ENCODE measurements at places on chromosomes 1 and 21.
A peak's percentile ranks its signal among the peaks of the same experiment; 100 is the strongest.

DNA sequence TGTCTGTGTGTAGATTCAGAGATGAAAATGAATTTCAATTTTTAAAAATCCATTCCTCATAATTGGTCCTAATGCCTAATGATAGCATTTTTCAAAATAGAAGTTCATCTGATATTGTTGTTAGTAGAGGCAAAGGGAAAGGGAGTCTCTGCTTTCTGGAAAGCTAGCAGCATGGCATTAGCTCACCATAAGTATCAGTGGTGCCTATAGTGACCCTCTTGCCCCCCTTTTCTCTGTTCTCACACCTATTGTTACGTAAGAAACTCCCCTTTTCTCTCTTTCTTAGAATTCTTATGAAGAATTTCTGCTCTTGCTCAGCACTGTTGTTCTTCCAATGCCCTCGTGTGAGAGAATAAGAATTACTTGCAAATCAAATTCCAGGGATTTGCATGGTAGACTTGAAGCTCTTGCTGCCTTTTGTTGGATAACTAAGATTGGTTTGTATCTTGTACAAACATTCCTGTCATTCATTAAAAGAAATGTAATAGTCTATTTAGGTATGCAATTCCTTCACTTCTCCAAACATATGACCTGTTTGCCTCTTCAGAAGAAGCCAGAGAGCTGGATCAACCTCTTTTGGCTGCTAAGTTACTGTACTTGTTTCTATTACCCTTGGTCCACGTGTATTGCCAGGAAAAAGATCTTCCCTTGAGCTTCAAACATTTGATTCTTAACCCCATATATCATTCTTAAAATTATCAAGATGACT, 69.2 kb upstream of the MAGI3 start:
- DNase-seq, result no peak

DNA sequence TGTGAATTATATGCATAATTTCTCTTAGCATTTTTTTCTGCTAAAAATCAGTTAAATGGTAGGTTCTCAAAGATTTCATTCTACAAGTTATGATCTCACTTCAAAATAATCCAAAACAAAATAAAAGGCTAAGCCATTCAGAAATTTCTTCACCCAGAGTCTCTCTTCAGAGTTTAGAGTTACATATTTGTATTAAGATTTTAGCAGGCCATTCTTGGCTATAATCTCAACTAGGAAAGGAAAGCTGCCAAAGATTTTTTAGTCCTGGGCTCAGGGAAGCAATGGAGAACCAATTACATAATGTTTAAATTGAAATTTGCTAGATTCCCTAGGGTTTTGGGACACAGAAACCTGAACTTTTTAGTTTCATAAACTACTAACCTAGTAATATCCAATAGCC, 245.0 kb downstream of the USH2A start:
- no peak for DNase-seq

DNA sequence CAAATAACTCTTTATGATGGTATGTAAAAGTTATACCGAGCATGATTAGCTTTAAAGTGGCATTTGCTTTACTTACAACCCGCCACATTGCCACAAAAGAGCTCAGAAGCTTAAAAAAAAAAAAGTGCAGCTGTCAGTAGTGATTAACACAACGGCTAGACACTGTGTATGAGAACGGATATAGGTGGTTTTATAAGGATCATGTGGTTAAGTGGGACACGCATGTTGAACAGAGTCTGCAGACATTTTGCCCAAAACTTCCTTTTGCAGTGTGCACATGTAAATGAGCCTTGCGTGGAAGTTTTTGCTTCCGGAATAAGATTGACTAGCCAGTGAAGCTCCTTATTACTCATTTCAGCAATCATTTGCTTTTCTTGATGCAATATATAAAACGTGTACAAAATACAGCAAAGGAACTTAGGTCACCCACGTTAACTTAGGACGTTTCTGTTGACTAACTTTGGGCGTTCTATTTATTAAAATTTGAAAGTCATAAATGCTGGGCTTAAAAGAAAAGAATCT, 58.7 kb upstream of the RGS1 start:
- peak; percentile 33 for DNase-seq

DNA sequence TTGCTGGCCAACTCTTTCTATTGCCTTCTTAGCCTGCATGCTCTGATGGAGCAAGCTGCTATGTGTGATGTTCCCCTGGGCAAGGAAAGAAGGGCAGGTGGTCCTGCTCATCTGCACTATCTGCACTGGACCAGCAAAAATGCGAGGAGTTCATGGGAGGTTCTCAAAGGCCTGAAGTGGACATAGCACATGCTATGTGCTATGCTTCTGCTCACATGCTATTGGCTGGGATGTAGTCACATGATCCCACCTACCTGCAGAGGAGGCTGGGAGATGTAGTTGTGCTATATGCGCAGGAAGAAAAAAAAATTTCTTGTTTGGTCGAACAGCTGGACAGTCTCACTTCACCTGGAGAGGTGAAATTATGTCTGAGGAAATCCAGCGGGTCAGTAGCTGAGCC, 587.7 kb downstream of the MATN1 start:
- no peak for DNase-seq
